ENCODE measurements at places on chromosomes 13 and 19. TPM values are rescaled to one million over a fixed set of nuclear protein-coding genes. Genes with fewer than 3 reads are reported as not detected.

GRCh38 chr13:41788552-41788951 is 172.4 kb downstream of the VWA8 start:
- DNase-seq, result no peak

- DNase-seq, result no peak
These were observed 13.8 kb downstream of the DDX39A start for GRCh38 chr19:14405380-14405757.

The SPRED3 gene
- polyA plus RNA-seq, result 0.97 TPM

DNA sequence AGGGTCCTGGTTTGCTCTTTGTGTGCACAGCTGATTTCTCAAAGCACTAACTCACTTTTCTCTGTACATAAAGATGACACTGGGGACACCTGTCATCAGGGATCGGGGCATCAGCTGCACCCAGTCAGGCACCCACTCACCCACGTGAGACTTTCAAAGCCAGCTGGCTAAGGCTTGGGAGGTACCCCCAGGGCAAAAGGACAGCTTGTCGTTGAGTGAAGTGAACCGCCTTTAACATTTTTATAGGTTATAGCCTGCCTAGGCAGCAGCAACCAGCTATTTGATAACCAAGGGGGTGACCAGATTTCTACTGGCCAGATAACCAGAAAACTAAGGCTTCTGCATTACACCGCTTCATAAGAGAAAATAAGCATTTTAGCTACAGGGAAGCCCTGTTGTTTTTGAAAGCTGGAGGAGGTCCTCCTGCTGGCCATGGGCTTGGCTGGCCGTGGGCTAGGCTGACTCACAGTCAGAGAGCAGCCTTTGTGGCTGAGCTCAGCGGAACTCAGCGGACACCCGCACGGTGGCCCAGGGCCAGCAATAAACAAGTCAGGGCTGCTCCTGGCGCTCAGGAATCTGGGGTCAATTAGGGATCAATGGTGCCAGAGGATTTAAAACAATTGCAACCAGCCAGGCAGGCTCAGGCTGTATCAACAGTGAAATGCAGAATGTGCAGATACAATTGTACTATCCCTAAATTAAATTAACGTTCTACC is 57.1 kb downstream of the ALOX5AP start:
- DNase-seq, result no peak

The CSNK1A1L gene
- 0.16 TPM for polyA plus RNA-seq

The PRKCG gene
- 0.39 TPM for polyA plus RNA-seq

The LILRA5 gene
- polyA plus RNA-seq, result 0.29 TPM

GRCh38 chr19:29672933-29673336 is 7.7 kb downstream of the PLEKHF1 start:
- no peak for DNase-seq

DNA sequence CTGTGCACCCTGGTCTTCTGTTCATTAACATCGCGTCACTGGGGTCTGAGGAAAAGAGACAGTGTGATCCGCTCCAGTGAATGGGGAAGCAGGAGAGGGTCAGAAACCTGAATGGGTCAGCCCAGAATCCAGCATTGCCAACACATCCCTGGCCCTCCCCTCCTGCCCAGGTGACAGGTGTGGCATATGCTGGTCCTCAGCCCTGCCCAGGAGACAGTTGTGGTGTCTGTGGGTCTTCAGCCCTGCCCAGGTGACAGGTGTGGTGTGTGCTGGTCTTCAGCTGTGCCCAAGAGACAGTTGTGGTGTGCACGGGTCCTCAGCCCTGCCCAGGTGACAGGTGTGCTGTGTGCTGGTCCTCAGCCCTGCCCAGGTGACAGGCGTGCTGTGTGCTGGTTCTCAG is 8.0 kb downstream of the TFDP1 start:
- no peak for DNase-seq

GRCh38 chr13:44303681-44304432 is 69.8 kb upstream of the SERP2 start:
- DNase-seq, result no peak

- no peak for DNase-seq
These were observed 195.6 kb downstream of the GGACT start for GRCh38 chr13:100392709-100393630.
